ENCODE measurements at places on chromosomes 4 and X.

GRCh38 chr4:161097821-161098220, 1066.0 kb downstream of the FSTL5 start:
- no peak for DNase-seq

- no peak for DNase-seq
These were observed 46.7 kb downstream of the IRF2 start for GRCh38 chr4:184427687-184428086.

DNA sequence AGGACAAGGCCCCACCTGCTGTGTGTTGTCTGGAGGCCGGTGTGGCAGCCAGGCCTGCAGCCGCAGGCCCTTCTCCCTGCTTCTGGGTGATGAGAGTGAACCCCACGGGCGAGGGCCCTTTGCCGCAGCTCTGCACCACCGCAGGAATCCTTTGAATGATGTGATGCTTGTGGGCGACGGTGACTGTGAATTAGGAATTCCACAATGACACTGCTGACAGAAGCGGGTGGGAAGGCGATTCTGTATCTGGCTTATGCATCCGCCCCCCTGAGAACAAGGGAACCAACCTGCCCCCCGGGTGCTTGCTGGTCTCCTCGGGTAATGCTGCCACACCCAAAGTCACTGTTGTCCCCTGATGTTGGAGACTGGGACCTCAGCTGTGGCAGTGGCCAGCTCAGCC, 19.5 kb upstream of the MAN2B2 start:
- DNase-seq: no peak

DNA sequence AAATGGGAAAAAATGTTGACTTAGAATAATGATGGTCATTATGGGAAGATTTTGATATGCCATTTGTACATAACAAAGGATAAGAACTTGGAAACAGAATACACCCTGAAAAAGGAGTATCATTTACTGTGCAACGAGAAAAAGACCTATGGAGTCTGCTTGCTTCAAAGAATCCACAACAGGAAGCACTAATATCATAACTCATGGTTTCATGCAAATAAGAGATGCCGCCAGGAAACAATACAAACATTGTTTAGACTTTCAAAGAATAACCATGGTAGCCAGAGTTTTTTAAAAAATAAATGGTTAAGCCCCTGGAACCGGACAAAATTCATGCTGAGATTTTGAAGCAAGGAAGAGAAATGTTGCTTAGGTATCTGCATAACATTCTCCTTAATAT, 139.9 kb upstream of the ETNPPL start:
- DNase-seq: no peak

GRCh38 chr4:11631416-11631815, 202.7 kb upstream of the HS3ST1 start:
- DNase-seq: no peak

DNA sequence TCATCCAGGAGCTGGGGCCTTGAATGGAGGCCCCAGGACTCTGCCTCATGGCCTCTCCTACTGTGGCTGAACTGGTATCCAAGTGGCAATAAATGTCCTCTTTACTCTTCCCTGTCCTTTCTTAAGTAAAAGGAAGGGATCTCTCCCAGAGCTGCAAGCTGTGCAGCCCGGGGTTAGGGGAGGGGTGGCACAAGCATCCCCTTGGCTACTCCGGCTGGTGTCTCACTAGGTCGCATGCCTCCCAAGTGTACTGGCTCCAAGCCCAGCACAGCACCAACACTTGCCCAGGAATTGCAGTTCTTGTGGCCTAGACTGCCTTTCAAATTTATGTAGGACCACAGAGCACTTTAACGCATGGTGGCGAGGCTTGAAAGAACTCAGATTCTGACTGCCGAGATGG, 44.7 kb upstream of the MED14 start:
- no peak for DNase-seq

GRCh38 chr4:12203945-12204344, 775.3 kb upstream of the HS3ST1 start:
- DNase-seq: no peak

- DNase-seq: no peak
These were observed 367.9 kb upstream of the SPOCK3 start for GRCh38 chr4:167602157-167602556.

- DNase-seq: no peak
These were observed 239.3 kb downstream of the CRLF2 start for GRCh38 chrX:973010-973632.

DNA sequence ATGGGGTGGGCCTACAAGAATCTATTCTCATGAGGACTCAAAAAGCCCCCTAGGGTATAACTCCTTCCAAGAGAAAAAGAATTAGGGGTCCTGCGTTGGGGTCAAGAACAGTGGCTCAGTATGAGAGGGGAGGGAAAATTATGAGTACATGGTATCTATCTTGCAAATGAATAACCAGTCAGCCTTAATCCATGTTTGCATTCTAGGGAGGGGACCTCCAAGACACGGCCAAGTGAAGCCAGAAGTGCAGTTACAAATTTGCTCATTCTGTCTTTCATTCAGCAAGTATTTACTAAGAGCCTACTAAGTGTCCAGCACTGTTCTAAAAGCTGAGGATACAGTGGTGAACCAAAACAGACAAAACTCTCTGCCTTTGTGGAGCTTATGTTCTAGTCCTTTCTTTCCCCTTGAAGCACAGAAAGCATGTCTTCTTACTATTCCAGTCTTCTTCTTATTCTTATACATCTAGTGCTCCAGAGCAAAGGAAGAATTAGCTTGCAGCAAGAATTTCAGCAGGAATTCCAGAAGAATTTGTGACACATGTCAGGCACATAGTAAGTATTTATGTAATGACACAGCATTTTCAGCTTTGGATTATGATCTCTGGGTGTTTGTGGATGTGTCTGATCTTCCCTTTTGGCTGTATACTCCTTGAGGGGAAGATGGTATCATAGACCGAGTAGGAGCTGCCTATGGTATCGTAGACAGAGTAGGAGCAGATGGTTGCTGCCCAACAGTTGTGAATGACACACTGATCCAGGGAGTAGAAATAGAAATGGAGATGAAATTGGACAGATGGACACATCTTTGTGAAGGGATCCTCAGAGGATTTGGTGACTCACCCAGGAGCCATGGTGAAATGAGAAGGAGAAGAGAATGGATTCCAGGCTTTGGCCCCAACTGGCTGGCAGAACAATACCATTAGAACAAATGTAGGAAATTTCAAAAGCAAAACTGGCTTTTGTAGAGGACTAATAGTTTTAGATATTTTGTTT, 75.9 kb downstream of the COQ2 start:
- DNase-seq: no peak

- no peak for DNase-seq
These were observed 35.9 kb downstream of the GRID2 start for GRCh38 chr4:92339676-92340075.

GRCh38 chrX:52933976-52934703, 24.2 kb downstream of the FAM156A start:
- no peak for DNase-seq

- no peak for DNase-seq
These were observed 72.6 kb downstream of the GATB start for GRCh38 chr4:151688003-151688784.

- DNase-seq: no peak
These were observed 34.4 kb upstream of the HMX1 start for GRCh38 chr4:8905773-8906667.

- no peak for DNase-seq
These were observed 156.4 kb downstream of the PPARGC1A start for GRCh38 chr4:23733476-23733875.

- DNase-seq: no peak
These were observed 1028.3 kb downstream of the DMD start for GRCh38 chrX:32183066-32183465.

- no peak for DNase-seq
These were observed 195.4 kb downstream of the NWD2 start for GRCh38 chr4:37439809-37440474.

- DNase-seq: no peak
These were observed 17.1 kb upstream of the ARHGAP10 start for GRCh38 chr4:147714575-147715401.

DNA sequence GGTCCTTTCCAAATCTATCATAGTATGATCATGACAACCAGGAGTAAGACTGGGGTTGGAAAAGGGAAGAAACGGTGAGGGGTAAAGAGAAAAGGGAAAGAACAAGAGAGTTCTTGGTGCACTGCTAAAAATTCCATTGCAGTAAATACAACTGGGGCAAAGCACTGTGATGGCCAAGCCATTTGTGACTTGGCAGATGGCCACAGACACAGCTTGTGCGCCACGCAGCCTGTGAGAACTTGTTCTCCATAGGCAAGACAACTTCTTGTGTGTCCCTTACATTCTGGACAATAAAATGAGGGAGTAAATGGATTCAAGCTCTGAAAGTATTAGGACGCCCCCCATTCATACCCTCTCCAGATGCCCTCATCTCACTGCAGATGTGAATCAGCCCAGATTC, 10.9 kb downstream of the MFAP3L start:
- no peak for DNase-seq

GRCh38 chr4:46124773-46125413, 1.0 kb upstream of the GABRG1 start:
- DNase-seq: no peak

GRCh38 chrX:133988010-133988409, 2.6 kb upstream of the GPC3 start:
- DNase-seq: no peak

DNA sequence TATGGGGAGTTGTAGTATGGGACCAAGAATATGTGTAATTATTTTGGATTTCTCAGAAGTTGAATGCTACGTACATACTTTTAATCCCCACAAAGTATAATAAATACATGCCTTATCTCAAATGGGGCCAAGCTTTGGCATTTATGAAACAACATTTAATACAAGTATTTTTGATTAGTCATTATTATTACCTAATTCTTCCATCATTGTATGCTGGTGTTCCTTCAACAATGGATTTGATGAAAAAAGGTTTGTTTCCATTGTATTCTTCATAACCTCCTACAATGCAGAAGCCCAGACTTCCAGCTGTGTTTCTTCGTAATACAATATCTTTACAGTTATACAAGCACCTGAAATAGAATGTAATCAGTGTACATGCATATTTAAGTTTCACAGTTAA, 83.8 kb downstream of the FIP1L1 start:
- no peak for DNase-seq

GRCh38 chrX:38221391-38221929, 789 bp upstream of the SRPX start:
- DNase-seq: no peak

DNA sequence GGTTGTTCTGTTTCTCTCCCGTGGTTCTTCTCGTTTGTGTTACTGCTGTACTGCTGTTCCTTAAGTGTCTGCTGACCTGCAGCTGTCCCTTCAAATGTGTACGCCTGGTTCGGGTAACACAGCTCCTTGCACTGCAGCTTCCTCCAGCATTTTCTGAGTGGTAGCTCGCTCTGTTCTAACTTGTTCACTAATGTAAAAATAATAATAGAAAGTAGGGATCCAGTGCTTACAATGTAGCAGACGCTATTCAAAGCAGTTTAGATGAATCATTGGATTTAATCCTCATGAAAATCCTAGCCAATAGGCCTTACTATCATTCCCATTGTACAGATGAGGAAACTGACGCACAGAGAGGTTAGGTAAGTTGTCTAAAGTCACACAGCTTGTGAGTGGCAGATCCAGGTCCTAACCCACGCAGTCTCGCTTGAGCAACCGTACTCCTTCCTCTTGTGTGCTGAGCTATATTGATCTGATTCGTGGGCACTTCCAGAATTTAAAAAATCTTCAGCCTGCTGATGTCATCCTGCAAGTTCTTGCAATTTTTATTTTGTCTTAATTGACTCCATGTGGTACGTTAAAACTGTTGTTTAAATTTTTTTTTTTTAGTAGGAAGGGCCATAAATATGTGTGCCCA, 448.2 kb upstream of the FAT1 start:
- no peak for DNase-seq

- DNase-seq: no peak
These were observed 738.6 kb upstream of the ADGRL3 start for GRCh38 chr4:60461551-60461950.

- no peak for DNase-seq
These were observed 203.0 kb upstream of the GK2 start for GRCh38 chr4:79611026-79611425.

DNA sequence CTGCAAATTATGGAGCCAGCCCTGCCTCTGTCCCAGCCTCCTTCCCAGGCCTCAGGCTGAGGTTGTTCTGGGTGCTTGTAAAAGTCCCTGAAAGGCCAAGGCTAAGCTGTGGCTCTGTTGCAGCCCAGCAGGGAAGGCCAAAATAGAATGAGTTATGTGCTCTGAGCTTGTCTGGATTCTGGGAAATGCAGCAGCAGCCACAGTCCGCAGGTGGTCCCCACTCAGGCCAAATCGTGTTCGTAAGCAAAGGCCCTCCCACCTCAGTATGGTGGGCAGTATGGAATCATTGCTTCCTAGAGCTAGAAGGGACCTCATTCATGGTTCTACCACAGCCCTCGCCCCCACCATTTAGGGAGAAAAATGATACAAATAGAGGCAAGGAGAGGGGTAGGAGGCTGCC, 4.7 kb upstream of the TCEAL1 start:
- no peak for DNase-seq
